ENCODE measurements at places on chromosomes 1 and 21.

- DNase-seq = no peak
Observed at GRCh38 chr1:112027696-112028095, 38.2 kb upstream of the KCND3 start.

DNA sequence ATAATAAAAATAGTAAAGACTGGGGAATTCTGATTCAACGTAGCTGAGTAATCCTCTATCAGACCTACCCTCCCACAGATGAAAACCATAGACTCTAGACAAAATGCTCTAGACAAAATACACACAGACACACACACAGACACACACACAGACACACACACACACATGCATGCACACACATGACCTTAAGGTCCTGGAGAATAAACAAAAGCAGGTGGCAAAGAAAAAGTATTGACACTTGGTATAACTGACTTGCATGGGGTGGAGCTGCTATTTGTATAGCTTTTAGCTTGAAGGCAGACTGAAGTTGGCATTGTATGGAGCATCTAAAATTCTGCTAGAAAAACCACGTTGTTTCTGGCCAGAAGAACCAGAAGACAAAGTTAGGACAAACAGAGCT, 29.3 kb downstream of the C1orf141 start:
- no peak for DNase-seq

DNA sequence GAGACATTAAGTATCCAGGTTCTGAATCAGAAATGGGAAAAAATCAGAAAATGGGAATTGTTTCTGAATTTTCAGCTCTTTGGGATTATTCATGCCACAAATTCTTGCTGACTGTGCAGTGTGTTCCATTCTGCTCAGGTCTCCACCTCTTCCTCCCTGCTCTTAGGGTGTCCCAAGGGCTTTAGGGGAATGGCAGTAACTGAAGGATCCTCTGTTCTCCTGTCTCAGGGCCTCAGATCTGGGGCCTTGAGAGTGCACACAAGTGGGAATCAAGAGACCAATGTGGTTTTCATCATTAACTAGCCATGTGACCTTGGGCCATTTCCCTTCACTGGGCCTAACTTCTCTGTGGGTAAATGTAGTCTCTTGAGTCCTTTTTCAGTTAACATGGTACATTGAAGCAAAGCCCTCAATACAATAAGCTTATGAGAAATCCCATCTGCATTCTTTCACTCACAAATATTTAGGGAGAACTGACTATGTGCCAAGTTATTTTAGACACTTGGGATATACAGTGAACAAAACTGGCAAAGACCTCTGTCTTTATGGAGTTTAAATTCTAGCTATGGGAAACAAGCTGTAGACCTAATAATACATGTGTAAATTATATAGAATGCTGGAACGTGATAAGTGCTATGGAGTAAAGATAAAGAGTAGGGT, 75.7 kb upstream of the SPATA6 start:
- DNase-seq = no peak

DNA sequence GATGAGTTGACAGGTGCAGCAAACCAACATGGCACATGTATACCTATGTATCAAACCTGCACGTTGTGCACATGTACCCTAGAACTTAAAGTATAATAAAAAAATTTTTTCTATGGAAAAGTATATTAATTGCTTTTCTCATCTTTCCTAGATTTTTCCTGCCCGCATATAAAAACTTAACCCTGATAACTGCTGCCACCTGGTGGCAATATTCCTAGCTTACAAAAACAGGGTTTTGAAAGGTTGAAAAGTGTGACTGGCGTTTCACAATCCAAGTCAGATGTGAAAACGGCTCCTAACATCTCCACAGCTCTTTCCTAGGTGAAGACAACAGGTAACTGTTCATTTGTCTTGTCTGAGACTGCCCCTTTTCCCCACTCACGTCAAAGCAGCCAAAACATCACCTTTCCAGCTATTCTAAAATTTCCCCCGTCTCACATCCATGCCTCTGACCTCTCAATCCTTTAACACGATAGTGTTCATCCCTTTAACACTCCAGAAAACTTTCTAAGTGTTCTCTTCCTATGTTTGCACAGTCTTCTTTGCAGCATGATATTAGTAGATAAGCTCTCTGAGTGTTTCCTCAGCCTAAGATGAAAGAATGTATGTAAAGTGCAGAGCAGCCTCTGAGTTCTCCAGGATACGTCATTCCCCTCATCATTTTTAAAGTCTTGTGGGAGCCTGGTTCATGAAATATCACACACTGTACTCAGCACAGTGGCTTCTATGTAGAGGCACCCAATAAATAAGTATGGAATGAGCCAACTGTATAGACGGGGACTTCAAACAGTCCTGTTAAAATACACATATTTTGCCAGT, 27.5 kb downstream of the OVGP1 start:
- DNase-seq = peak; percentile 66

- DNase-seq = no peak
Observed at GRCh38 chr1:42978317-42979035, 19.8 kb upstream of the SLC2A1 start.

DNA sequence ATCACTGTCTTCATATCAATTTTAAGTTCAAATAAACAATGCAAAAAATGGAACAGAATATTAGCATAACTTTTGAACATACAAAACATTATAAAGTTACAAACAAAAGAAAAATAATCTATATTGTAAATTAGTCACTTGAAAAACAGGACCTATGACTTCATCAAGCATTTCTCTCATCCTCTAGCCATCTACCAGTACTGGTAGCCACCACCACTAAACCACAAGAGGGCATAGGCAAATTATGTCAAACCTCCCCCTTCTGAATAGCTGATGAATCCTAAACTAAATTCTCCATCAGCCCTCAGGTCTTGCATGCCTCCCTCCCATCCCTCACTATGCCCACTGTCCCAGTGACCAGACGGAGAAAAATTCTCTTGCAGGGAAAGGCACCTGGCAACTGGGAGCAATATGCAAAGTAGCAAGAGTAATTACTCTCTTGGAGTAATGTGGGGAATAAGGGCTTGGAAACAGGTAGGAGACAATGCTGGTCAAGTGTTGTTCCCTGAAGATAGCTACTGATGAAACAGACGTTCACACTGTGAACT, 37.1 kb downstream of the SSX2IP start:
- DNase-seq = no peak

- DNase-seq = no peak
Observed at GRCh38 chr1:46194641-46195193, 3.5 kb downstream of the POMGNT1 start.

GRCh38 chr1:8394456-8395321, 76.8 kb downstream of the SLC45A1 start:
- peak; percentile 87 for DNase-seq

DNA sequence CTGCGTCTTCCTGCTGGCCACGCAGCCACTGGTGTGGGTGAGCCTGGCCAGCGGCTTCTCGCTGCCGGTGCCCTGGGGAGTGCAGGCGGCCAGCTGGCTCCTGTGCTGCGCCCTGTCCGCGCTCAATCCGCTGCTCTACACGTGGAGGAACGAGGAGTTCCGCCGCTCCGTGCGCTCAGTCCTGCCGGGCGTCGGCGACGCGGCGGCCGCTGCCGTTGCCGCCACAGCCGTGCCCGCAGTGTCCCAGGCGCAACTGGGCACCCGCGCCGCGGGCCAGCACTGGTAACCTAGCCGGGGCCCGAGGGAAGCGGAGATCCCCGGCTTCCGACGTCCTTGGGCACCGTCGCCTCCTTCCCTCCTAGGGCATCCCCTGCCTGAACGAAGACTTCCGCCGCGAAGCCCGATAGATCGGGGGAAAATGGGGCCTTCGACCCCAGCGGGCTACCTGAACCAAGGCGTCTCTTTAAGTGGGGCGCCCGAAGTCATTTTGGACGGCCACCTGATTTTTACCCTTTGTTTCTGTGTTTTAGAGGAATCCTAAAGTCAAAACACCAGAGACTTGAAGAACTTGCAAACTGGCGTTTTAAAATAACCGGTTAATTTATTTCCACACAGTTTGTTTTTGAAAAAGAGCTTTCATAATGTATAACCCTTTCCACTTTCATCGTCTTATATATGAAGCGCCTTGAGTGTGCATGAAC, 2.0 kb downstream of the GPR88 start:
- DNase-seq = peak; percentile 50

- DNase-seq = no peak
Observed at GRCh38 chr1:25711555-25712298, 88.3 kb upstream of the SELENON start.

GRCh38 chr1:236303675-236304074, 21.9 kb upstream of the ERO1B start:
- no peak for DNase-seq

GRCh38 chr1:206006946-206007345, 3.8 kb upstream of the RAB7B start:
- DNase-seq = no peak

DNA sequence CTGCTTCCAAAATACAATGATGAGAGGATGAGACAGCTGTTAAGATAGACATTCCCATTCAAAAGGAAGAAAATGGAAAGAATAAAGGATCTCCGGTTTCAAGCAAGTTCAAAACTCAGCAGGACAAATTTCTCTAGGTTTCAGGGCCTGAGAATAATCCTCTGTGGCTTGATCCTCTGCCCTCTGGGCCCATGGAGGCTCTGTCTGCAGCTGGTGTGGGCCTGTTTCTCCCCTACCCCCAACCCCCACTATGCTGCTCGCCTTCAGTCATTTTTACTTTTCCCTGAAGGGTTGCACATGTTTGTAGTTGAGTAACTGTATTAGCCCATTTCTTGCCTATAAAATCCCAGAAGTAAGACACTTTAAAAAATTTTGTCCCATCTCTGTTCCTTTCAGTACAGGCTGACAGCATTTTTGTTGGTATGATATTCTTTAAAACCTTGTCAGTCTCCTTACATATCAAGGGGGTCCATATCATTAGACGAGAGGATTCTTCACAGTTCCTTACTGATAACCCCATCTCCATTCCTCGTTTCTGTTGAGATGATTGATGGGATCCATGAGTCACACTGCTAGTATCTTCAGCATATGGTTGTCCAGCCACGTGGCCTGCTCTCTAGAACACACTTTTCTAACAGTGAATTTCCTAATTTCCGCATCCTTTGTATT, 10.5 kb downstream of the ZMYM4 start:
- DNase-seq = peak; percentile 65

GRCh38 chr1:43913666-43914360, 19.8 kb upstream of the ARTN start:
- no peak for DNase-seq

- DNase-seq = no peak
Observed at GRCh38 chr1:56450004-56450666, 129.2 kb downstream of the PLPP3 start.

- DNase-seq = no peak
Observed at GRCh38 chr21:31318971-31319370, 25.1 kb downstream of the TIAM1 start.

Data from cardiac muscle cell (in vitro differentiated cells and primary cell).